ENCODE measurements at places on chromosomes 12 and 14. TPM values are rescaled to one million over a fixed set of nuclear protein-coding genes. Genes with fewer than 3 reads are reported as not detected.

The BHLHE41 gene
- total RNA-seq: 6.0 TPM

- H3K36me3 ChIP-seq: no peaks in the 10 kb centered on the region
- H3K4me1 ChIP-seq: peaks cover 18% of the 10 kb centered on the region
- no peak overlapping the region for H3K4me3 ChIP-seq
- DNase-seq: no peak
- no peak overlapping the region for H3K27ac ChIP-seq
Observed at GRCh38 chr12:47941871-47942613, 21.4 kb upstream of the TMEM106C start.

The DIO2 gene
- total RNA-seq: 0.79 TPM

- H3K4me1 ChIP-seq: peaks cover 7% of the 10 kb centered on the region
- no peak overlapping the region for H3K4me3 ChIP-seq
- peak; percentile 74 for DNase-seq
- peaks cover 50% of the 10 kb centered on the region for H3K27me3 ChIP-seq
Observed at GRCh38 chr14:101557811-101558738, 3.2 kb upstream of the DIO3 start.
